ENCODE measurements at places on chromosomes 13 and 19.

DNA sequence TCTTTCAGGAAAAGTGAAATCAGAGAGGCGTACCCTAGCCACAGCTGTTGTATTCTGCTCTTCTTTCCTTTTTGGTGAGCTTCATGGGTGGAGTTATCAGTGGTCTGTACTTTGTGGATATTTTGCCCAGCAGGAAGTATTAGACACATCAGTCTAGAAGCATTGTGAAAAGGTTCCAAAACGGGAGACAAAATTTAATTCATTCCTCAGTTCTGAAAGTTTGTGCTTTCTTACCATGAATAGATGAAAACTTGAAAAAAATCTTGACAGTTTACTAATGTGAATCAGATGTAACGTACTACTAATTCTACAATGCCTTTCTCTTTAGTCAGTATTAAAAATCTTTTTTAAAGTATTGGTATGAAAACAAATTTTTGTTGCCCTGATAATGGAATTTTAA is 116.8 kb downstream of the DNAJC3 start:
- H3K36me3 ChIP-seq: peaks cover 14% of the 10 kb centered on the region
- H3K4me1 ChIP-seq: peaks cover 3% of the 10 kb centered on the region
- H3K27me3 ChIP-seq: no peaks in the 10 kb centered on the region
- no peak for DNase-seq

DNA sequence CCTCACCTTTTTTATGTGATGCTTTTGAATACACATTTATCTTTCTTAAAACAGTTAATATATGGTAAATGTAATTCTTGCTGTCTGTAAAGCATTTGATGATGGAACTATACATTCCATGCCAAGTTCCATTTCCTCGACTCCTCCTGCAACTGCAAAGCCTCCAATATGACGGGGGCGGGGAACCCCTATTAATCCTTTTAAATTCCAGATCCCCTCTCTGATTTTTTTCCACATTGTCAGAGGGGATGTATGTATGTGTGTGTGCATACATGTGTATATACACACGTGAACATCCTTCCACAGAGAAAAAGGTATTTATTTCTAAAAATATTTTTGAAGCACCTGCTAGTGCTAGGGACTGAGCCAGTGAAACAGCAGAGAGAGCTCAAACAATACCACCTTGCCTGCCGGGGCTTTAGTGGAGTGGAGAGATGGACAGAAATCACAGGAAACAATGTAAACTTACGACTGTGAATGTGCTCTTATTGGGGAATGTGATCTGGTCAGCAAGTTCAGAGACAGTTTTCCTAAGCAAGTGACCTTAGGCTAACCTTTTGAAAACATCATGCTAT is 25.3 kb upstream of the MAB21L1 start:
- H3K36me3 ChIP-seq: no peaks in the 10 kb centered on the region
- DNase-seq: no peak
- H3K4me3 ChIP-seq: no peak overlapping the region
- H3K4me1 ChIP-seq: no peaks in the 10 kb centered on the region
- H3K27me3 ChIP-seq: no peaks in the 10 kb centered on the region
- no peak overlapping the region for H3K27ac ChIP-seq

GRCh38 chr13:43986421-43986981 is 106.8 kb downstream of the LACC1 start:
- H3K36me3 ChIP-seq: no peaks in the 10 kb centered on the region
- no peak for DNase-seq
- peaks cover under 1% of the 10 kb centered on the region for H3K4me1 ChIP-seq
- no peak overlapping the region for H3K4me3 ChIP-seq
- no peak overlapping the region for H3K27ac ChIP-seq
- no peaks in the 10 kb centered on the region for H3K27me3 ChIP-seq

DNA sequence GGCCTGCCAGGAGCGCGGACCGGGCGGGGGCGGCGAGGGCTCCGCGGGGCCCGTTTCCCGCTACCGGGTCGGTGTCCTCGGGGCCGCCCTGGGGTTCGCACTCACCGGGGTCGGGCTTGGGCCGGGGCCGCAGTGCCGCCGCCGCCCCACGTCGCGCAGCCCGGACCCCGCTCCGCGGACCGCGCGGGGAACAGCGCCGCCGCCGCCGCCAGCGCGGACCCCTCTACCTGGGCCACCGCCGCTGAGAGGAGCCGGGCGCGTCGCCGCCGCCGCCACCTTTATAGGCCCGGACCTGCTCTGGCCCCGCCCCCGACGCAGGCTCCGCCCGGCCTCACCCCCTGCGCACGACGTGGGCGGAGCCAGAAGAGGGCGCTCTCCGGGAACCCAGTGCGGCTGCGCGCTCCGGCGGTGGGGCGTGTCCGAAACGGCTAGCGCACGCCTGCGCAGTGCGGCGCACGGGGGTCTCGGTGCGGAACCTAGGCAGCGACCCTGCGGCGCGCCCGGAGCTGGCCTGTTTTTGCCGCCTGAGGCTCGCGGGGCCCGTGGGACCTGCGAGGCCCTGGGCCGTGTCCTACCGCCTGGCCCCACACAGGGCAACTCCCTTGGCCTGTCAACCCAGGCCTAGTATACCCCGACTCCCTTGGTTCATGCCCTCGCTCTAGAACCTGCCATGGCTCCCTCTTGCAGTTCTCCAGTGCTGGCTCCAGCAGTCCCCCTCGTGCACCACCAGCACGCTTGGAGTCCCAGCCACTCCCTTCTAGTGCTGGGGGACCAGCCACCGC is at the start of gene MKNK2:
MKNK2 (minus strand) TSS at position 254 of the 782 bp plus-strand sequence. CDS start 393 bp downstream, outside the sequence.
- DNase-seq: peak; percentile 97
- H3K27ac ChIP-seq: peak within 1 kb of the TSS; percentile 43
- H3K36me3 ChIP-seq: peaks cover 23% of the 10 kb centered on the region
- peaks cover 17% of the 10 kb centered on the region for H3K4me1 ChIP-seq

- no peaks in the 10 kb centered on the region for H3K4me1 ChIP-seq
- no peak overlapping the region for H3K27ac ChIP-seq
- DNase-seq: no peak
- peaks cover 6% of the 10 kb centered on the region for H3K36me3 ChIP-seq
- H3K27me3 ChIP-seq: no peaks in the 10 kb centered on the region
Observed at GRCh38 chr13:45974500-45974899, 78.0 kb downstream of the ZC3H13 start.

DNA sequence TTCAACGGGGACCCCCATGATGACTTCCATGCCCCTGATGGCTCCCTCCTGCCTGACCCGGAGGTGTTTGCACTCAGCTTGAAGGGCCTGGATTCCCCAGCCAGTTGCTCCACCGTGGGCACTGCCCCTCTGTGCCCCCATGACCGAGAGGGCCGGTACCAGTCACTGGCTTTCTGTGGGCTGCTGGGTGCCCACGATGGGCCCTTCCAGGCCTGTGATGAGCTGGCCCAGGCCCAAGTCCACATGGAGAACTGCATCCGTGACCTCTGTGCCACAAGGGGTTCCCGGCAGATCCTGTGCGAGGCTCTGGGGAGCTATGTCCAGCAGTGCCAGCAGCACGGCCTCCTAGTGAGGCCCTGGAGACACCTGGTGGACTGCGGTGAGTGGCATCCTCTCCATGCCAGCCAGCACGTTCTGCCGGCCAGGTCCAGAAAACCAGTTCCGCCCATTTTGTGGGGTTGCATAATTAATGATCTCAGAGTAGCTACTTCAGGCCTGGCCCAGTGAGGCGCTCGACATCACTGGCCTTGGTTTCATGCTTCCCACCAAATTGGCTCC is 34.9 kb upstream of the FXYD3 start:
- no peak for DNase-seq
- H3K4me1 ChIP-seq: no peaks in the 10 kb centered on the region
- no peak overlapping the region for H3K27ac ChIP-seq
- no peaks in the 10 kb centered on the region for H3K36me3 ChIP-seq
- no peaks in the 10 kb centered on the region for H3K27me3 ChIP-seq
- H3K4me3 ChIP-seq: no peak overlapping the region

- H3K4me3 ChIP-seq: no peak overlapping the region
- H3K27ac ChIP-seq: no peak overlapping the region
- peak; percentile 84 for DNase-seq
- H3K4me1 ChIP-seq: peaks cover 8% of the 10 kb centered on the region
Observed at GRCh38 chr13:44758630-44759383, 182.7 kb upstream of the TSC22D1 start.

DNA sequence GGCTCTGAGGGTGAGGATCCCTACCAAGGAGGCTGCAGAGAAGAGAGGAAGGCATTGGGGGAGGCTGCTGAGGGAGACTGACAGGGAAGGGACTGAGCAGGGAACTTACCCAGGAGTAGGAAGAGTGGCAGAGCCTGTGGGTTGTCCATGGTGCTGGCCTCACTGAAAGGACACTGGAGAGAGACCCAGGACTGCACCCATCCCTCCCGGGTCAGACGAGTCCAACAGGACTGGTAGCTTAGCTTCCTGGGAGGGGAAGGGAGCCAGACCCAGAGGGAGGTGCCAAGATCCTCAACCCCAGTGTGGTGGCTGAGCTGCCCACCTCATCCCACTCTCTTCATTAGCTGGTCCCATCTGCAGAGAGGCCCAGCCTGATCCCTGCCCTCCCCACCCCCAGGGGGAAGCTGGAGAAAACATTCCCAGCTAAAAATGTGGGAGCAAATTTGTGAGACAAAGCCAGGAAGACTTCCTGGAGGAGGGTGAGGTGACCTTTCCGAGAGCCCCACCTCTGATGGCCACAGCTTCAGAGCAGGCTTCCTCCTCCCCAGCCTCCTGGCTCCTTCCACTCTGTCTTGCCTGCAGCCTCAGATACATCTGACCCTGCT is at the start of gene VSIG10L:
VSIG10L (minus strand) TSS at position 164 of the 605 bp plus-strand sequence; CDS start at position 149, 15 bp downstream.
- H3K36me3 ChIP-seq: peaks cover 13% of the 10 kb centered on the region
- no peak within 1 kb of the TSS for H3K27ac ChIP-seq
- peaks cover 9% of the 10 kb centered on the region for H3K27me3 ChIP-seq
- H3K4me3 ChIP-seq: no peak within 1 kb of the TSS
- peak; percentile 9 for DNase-seq

DNA sequence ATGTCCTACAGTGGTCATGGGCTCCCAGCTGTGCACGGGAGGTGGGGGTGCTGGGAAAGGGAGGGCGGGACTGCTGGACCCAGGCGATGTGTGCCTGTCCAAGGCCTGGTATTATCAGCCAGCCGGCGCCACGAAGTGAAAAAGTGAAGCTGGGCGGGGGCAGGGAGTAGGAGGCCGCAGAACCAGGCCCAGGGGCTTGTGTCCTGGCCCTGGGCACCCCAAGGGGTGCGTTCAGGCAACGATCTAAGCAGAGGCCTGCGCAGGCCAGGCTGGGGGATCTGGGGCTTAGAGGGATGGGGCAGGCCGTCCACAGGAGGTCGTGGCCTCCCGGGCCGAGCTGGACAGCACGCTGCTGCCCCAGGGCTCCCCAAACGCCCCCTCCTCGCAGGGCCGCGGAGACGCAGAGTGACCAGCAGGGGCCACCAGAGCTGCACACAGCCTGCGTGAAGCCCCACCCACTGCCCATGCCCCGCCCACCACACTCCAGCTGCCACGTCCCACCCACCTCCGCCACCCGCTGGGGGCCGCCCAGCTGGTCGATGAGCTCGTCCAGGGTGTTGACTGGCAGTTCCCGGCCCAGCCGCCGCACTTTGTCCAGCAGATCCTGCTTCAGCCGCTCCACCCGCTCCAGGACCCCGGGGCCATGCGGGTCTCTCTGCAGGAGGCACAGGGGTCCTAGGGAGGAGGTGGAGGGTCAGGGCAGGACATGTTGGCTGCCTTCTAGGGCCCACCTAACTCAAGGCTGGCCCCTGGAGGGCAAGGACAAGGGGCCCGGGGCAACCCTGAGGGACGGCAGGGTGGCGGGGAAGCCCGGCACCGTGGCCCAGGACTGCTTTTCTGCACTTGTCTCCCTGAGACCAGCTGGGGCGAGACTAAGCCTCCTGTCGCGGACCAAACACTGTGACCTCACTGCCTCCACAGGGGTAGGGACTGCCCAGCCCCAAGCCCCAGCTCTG is 9.5 kb downstream of the GPX4 start:
- peak; percentile 95 for DNase-seq
- H3K27ac ChIP-seq: peak overlapping the region; percentile 2
- H3K4me1 ChIP-seq: peaks cover 6% of the 10 kb centered on the region
- H3K36me3 ChIP-seq: peaks cover 68% of the 10 kb centered on the region
- H3K27me3 ChIP-seq: no peaks in the 10 kb centered on the region
- H3K4me3 ChIP-seq: no peak overlapping the region

- no peaks in the 10 kb centered on the region for H3K36me3 ChIP-seq
- no peak overlapping the region for H3K27ac ChIP-seq
- H3K27me3 ChIP-seq: no peaks in the 10 kb centered on the region
- DNase-seq: no peak
- H3K4me1 ChIP-seq: no peaks in the 10 kb centered on the region
Observed at GRCh38 chr13:50255639-50256038, 240.4 kb downstream of the KCNRG start.

GRCh38 chr19:15253513-15253912 is 21.3 kb upstream of the EPHX3 start:
- H3K27ac ChIP-seq: no peak overlapping the region
- peaks cover 37% of the 10 kb centered on the region for H3K4me1 ChIP-seq
- H3K27me3 ChIP-seq: no peaks in the 10 kb centered on the region

DNA sequence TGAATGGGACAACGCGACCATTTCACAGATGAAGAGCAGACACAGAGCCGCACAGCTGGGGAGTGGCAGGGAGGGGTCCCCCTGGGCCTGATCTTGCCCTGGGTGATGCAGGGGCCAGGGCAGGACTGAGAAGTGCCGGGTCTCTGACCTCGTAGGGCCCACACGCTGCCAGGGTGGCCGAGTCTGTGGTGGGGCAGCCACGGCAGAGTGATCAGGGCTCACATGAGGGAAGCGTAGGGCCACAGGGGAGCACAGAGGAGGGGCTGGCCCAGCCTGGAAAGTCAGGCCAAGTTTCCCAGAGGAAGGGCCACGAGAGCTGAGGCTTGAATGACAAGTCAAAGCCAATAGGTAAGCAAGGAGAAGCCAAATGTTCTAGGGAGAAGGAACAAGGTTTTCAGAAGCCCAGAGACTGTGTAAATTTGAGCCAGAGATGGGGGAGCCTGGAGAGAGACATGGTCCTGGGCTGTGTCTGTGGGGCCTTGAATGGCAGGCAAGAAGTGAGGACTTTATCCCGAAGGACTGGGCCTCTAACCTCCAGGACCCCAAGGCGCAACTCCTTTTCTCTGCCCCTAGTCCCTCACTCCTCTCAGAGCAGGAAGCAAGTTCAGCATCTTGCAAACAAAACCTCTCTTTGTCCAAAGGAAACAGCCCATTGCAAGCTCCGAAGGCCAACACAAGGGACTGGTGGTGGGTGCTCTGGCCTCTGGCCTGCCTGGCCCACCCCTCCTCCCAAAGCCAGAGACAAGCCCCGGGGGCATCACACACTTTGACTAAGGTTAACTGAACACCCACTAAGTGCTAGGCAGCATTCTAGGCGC is 31.7 kb upstream of the FXYD3 start:
- no peak for DNase-seq
- no peaks in the 10 kb centered on the region for H3K27me3 ChIP-seq
- no peak overlapping the region for H3K4me3 ChIP-seq
- H3K4me1 ChIP-seq: peaks cover 5% of the 10 kb centered on the region
- no peaks in the 10 kb centered on the region for H3K36me3 ChIP-seq

DNA sequence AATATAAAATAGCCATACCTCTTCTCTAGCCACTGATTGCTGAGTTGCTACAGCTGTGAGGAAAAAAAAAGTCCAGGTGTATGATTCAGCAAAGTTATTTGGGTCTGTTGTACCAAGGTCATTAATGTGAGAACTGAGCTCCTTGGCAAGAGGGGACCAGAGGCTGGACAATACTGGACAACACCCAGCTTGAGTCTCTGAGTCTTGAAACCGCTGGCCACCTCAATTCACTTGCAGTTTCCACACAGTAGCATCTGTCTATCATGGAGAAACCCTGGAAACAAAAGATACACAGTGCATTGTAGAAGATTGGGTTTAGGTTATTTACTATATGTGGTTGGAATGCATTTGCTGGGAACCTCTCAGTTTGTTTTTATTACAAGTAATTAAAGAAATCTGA is 60.4 kb downstream of the WDFY2 start:
- peaks cover 11% of the 10 kb centered on the region for H3K4me1 ChIP-seq
- H3K4me3 ChIP-seq: no peak overlapping the region
- peak; percentile 47 for DNase-seq
- no peaks in the 10 kb centered on the region for H3K27me3 ChIP-seq
- peak overlapping the region; percentile 98 for H3K27ac ChIP-seq
- no peaks in the 10 kb centered on the region for H3K36me3 ChIP-seq

Data from trophoblast cell (in vitro differentiated cells and primary cell).